ENCODE measurements at places on chromosomes 3 and 15. TPM values are rescaled to one million over a fixed set of nuclear protein-coding genes. Genes with fewer than 3 reads are reported as not detected.

Gene LRRC31
- total RNA-seq: not detected

- DNase-seq: no peak
Measured at GRCh38 chr3:130604806-130605205, 87.8 kb downstream of the COL6A6 start.

GRCh38 chr15:88878720-88879184, 16.6 kb downstream of the HAPLN3 start:
- DNase-seq: peak; percentile 43

Gene SCN5A
- total RNA-seq: 0.50 TPM

GRCh38 chr3:45592830-45593707, 1.5 kb upstream of the LIMD1 start:
- peak; percentile 92 for DNase-seq

Measured in fibroblast of lung (primary cell).